ENCODE measurements at places on chromosomes 6 and 20. TPM values are rescaled to one million over a fixed set of nuclear protein-coding genes. Genes with fewer than 3 reads are reported as not detected.

Gene KIAA1586
- total RNA-seq = 10.7 TPM

Gene C6orf141
- total RNA-seq = 61.3 TPM

Gene C20orf204
- 6.9 TPM for total RNA-seq

Gene SCGN
- not detected for total RNA-seq

Gene ANKRD66
- total RNA-seq = not detected

All from lung microvascular endothelial cell (primary cell).